Renal cortex interstitium (tissue), 15 donors: ENCODE measurements at places on chromosomes 6 and 20. TPM values are rescaled to one million over a fixed set of nuclear protein-coding genes. Genes with fewer than 3 reads are reported as not detected.

- no peak for DNase-seq
Observed at GRCh38 chr20:62575976-62576722, 66.2 kb upstream of the SLCO4A1 start.

DNA sequence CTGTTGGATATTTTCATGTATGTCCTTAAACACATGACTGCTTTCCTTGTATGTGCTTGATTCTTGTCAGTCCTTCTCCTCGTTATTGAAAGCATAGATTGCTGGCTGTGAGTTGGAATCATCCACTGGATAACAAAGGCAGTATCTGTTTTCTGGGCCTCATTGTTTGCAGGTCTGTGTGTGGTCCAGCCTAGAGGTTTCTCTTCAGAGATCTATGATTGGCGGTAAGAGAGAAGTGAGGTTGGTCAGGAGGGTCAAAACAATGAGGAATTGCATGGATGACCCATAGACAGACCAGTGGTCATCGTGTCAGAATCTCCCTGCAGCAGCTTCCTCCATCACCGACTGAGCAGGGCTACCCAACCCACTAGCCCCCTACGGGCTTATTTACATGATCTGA lies 915.0 kb downstream of the KIF16B start:
- DNase-seq, result no peak

DNA sequence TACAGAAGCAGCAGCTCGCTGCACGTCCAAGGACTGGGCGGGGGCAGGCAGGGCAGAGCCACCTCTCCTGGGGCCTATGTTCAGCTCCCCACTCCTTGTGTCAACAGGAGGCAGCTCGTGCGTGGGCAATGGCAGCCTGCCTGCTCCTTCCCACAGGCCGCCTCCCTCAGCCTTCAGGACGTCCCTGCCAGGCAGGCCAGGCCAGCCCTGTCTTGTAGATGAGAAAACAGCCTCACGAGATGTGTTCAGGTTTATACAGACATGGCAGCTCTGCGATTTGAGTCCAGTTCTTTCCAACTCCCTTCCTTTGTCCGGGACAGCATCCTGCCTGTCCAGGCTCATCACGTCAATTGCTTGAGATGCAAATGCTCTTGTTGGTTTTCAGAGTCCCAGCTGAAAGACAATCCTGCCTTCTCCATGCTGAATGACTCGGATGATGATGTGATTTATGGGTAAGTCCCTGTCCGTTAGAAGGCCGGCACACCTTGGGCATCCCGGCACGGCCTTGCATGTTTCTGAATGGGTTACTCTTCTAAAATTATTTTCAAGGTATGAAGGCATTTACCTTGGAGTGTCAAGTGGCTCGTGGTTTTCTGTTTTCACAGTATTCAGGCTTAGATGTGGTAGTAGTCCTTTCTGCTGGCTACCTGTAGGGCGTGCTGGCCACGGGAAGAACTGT lies 13.5 kb downstream of the DYNLT1 start:
- no peak for DNase-seq

DNA sequence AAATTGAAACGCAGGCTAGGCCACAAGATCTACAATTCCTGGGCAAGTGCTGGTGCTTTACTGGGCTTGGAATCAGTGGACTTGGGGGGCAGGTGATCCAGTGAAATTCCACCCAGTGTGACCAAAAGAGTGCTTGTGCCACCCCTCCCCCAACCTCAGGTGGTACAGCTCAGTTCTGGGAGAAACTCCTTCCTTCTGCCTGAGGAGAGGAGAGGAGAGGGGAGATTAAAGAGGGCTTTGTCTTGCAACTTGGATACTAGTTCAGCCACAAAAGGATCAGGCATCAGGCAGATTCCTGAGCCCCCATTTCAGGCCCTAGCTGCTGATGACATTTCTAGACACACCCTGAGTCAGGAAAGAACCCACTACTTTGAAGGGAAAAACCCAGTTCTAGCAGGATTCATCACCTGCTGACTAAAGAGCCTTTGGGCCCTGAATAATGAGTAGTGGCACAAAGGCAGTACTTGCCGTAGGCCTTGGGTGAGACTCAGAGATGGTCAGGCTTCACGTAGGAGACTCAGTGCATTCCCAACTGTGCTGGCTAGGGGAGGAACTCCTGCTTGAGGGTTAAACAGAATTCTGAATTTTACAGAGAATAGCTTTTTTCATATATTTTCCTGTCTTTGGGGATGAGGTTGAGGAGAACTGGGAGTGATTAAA lies 446.7 kb downstream of the BMP2 start:
- DNase-seq, result no peak

GRCh38 chr6:167763056-167763944 lies 63.4 kb upstream of the AFDN start:
- no peak for DNase-seq

- no peak for DNase-seq
Observed at GRCh38 chr6:37168811-37169495, 999 bp upstream of the PIM1 start.

- no peak for DNase-seq
Observed at GRCh38 chr20:59800309-59800708, 133.1 kb downstream of the SYCP2 start.

GRCh38 chr20:33812908-33813462 lies 1.8 kb downstream of the CHMP4B start:
- DNase-seq, result no peak

DNA sequence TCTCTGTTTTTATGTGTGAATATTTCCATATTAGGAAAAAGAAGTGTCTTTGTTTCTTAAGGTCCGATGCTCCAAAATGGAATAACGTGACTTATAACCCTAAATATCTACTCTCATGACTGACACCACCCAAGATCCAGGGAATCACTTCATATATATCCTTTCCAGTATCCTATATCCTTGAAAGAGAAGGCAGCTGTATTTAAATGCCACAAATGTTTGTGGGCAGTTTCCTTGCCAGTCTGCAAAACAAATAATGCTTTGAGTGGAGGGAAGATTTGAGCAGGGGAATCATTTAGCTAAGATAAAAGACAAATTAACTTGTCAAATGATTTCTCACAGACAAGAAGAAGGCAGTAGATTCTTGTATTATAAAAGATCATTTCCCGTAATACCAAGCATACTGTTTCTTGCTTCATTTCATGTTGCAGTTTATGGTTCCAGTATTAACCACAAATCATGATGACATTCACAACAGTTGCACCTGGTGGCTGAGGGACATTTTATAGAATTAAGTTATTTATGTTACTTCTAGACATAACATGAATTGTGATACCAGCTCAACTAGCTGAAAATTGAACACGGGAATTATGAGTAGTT lies 30.0 kb upstream of the FABP7 start:
- DNase-seq, result no peak

GRCh38 chr6:28486988-28487742 lies 28.4 kb downstream of the GPX6 start:
- DNase-seq, result no peak

- DNase-seq, result no peak
Observed at GRCh38 chr6:31328355-31328960, 28.5 kb downstream of the HLA-B start.

DNA sequence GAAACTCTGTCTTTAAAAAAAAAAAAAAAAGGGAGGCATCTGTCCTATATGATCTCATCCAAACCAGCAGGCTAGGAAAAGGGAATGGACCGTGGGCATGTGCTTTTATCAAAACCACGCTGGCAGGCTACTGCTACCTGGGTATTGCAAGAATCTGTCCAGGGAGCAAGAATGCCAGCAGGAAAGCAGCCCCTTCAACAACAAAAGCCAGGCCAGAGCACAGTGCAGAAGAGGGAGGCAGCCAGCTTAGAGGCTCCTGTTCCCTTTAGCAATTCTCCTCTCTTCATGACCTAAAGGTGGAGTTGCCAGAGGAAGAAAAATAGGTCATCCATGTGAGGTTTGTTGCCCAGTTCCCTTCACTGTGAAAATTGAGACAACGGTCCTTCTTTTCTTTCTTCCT lies 18.2 kb downstream of the TBC1D20 start:
- DNase-seq, result no peak

The CDC25B gene
- 40.3 TPM for polyA plus RNA-seq

The SLC26A8 gene
- polyA plus RNA-seq, result 0.27 TPM

The DEF6 gene
- 3.9 TPM for polyA plus RNA-seq

The SRSF12 gene
- polyA plus RNA-seq, result 17.4 TPM

The CST1 gene
- polyA plus RNA-seq, result not detected

The SPAG4 gene
- 8.1 TPM for polyA plus RNA-seq

The ATRN gene
- 49.6 TPM for polyA plus RNA-seq

The ZNF311 gene
- polyA plus RNA-seq, result 7.0 TPM

The HUS1B gene
- polyA plus RNA-seq, result 0.24 TPM
